GM19239 (cell line): ENCODE measurements at places on chromosomes 6 and 20.
A peak's percentile ranks its signal among the peaks of the same experiment; 100 is the strongest.

- DNase-seq = peak; percentile 6
These were observed 67.1 kb upstream of the ADGRF4 start for GRCh38 chr6:47631269-47631772.

DNA sequence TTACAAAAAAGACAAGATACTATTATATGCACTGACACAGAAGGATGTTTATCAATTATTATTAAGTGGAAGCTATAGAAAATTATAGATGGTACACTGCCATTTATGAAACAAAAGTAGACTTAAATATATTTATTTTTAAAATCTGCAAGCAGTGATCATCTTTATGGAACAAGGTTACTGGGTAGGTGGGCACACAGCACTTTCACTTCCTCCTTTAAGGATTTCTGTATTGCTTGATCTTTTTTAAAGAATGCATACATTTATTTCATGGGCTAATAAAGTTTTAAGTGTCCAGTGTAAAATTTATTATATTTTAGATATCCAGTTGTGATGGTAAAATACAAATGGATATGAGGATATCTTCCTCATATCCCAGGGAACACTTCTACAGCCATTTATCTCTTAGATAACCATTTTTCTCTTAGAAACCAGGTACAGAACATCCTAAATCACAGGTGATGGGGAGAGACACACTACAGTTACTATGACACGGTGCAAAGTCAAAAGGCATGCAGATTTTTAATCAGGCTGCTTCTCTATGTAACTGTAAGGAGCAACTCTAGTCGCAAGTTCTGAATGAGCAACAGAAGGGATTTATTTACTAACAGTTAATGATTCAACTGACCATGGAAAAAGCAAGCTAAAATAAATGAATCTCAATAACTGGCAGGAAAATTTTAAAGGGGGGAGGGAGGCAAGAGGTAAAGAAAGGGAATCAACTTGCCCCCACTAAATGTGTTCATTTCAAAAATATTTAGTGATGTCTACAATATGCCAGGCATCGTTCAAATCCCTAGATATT lies 2.2 kb downstream of the FBXL4 start:
- DNase-seq = no peak

DNA sequence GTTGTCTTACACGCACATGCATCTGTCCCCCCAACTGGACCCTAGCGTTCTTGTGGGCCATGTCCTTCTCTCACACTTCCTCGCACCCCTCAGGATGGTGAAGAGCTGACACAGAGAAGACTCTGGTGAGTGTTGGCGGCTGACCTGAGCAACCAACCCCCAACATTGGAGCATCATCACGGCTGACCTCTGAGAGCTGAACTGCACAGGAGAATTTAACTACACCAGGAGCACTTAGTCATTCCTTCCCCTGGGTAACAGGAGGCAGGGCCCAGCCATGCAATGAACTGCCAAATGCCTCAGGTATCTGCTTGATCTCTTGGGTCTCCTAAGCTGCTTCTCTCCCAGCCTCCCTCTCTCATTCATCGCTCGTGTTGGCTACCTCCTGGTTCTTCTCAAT lies 88.5 kb downstream of the PSMG4 start:
- no peak for DNase-seq

- no peak for DNase-seq
These were observed 1.8 kb downstream of the UQCC2 start for GRCh38 chr6:33709605-33710295.

DNA sequence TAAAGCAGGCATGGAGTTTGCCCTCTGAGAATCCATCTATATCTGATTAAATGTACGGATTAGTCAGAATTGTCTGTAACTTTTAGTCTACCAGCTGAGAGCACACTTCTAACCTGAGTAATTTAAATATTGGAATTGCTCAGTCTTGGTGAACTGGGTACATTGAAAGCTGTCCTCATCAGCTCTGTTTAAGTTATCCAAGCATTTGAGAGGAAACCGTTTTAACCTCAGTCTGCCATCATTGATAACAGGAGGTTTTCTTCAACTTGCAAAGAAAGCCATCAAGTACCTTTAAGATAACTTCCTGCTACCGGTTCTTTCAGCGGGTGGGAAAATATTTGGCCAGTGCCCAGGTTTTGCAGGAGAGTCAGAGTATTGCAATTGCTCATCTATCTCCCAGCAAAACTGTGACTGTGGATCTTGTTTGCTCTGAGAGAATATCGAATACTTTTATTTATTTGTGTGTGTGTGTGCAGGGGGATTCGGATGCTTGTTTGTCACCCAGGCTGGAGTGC lies 31.1 kb upstream of the F13A1 start:
- no peak for DNase-seq

- no peak for DNase-seq
These were observed 131.1 kb upstream of the MYLIP start for GRCh38 chr6:15997586-15998388.

DNA sequence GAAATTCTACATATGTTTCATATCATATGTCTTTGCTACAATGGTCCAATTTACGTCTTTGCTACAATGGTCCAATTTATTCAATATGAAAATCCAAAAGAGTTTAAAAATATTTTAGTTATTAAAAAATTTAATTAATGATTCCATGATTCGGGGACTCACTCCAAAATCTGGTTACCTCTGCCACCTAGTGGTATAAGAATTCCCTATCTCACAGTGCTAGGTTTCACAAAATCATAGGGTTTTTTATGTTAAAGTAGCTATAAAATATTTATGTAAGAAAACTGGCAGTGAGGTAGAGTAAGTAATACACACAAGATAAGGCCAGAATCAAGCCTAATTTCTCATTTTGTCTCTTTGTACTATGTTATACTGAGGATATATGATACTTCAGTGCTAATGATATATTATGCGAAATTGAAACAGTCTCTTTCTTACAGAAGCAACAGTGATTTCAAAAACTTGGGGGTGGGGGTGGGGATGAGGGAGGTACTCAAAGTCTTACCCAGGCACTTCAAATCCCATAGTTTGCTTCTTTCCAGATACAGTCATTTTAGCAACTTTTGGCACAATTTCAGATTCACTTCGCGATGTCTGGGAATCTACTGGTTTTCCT lies 52.3 kb downstream of the HBS1L start:
- DNase-seq = no peak

GRCh38 chr20:49228676-49229075 lies 9.5 kb downstream of the DDX27 start:
- DNase-seq = no peak

- no peak for DNase-seq
These were observed 285.3 kb downstream of the HIVEP2 start for GRCh38 chr6:142659661-142660060.

- no peak for DNase-seq
These were observed 30.6 kb downstream of the MTHFD1L start for GRCh38 chr6:150895928-150896632.

DNA sequence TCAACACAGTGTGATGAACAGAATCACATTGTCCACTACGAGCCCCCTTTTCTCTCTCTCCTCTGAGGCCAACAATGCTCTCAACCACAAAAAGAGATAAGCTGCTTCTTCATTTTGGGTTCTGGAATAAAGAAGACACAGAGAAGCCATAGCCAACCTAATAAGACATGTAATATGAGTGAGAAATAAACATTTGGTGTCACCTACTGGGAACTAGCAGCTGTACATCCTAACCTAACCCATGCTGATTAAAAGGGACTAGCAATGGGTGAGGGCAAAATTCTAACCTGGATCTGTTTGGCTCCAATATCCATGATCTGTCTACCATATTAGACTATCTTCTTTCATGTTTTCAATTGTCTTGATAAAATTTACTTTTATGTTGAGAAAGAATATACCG lies 369.1 kb upstream of the MARCKS start:
- DNase-seq = no peak

DNA sequence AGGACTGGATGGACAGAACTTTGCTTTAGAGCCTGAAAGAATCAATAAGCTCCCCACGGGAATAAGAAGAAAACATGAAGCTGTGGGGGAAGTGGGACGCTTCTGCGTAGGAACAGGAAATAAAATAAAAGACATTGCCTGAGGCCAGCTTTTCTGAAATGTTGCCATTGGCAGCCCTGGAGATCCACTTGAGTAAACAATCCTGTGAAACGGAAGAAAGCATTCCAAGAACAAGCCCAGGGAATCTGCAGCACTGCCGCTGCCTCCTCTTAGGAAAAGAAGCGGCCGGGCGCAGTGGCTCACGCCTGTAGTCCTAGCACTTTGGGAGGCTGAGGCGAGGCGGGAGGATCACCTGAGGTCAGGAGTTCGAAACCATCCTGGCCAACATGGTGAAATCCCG lies 182.3 kb upstream of the RALGAPA2 start:
- no peak for DNase-seq

DNA sequence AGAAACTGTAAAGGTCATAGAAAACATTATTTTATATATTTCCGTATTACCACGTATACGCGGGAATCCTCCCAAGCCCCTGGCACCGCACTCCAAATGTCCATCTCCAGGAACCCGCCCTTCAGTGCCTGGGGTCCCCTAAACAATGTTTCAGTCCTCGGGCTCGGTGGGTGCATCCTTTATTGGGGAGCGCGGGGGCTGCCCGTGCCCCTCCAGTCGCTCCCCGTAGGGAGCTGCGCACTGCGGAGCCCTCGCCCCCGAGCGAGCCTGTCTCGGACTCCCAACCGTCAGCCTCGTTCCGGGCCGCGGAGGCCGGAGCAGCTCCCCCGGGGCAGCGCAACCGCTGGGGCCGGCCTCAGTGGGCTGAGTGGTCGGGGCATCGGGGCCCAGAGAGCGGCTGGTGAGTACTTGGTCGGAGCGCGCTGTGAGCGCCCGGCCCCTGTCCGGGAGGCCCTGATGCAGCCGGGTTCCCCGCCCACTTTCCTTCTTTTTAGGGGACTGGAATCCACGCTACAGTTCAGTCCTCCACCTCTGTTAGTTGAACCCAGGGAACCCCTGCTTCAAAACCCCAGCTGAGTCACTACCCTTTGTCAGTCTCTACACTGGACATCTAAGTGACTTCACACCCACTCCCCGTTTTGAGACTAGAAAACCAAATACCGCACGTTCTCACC lies at the start of gene DNAH8:
TSS of gene DNAH8 (plus strand) at position 296 of the 674 bp plus-strand sequence. CDS start 7,499 bp downstream, outside the sequence.
- no peak for DNase-seq

- no peak for DNase-seq
These were observed 203.0 kb upstream of the PCSK2 start for GRCh38 chr20:17023806-17024205.

DNA sequence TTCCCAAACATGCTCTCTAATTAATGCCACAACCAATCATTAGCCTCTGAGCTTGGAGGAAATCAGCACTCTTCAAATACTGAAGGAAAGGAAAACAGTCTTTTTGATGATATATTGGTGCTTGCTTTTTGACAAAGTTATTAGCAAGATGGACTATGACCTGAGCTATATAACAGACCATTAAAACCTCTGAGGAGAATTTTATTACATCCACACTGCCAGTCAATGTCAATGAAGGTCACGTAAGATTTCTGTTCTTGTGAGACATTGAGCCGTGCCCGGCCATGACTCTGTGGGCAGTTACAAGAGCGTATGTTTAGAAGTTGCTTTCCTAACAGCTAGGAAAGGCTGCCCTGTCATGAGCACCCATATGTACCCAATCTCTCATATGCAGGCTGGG lies 659.0 kb downstream of the UTRN start:
- no peak for DNase-seq

- no peak for DNase-seq
These were observed 5.3 kb downstream of the APMAP start for GRCh38 chr20:24987244-24987643.

GRCh38 chr20:24773751-24774201 lies 175.3 kb upstream of the CST7 start:
- no peak for DNase-seq

DNA sequence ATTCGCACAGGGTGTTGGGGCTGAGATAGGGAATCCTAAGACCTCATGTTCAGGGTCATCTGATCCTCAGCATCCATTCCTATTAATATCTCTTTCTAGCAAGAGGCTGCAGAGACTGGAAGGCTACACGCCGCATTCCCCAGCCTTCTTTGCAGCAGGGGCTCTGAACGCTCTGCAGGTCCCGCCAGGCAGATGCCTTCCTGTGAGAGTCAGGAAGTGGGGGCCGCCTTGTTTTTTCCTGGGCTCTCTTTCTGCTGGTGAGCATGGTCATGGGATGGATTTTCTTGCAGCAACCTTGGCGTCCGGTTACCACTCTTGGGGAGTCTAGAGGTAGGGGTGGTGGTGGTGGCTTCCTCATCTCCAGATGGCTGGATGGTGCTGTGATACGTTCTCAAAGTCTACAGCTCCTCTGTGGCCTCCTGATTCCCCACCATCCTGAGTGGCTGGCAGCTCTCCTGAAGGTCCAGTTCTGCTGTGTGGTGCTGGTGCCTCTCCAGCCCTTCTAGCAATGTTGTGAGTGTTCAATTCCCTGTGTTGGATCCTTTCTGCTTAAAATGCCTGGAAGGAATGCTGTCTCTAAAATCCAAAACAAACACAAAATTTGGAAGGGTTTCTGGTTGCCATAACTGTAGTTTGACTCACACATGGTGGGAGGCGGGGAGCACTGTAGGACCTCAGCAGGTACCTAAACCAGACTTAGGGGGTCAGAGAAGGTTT lies 111.9 kb downstream of the CEBPB start:
- no peak for DNase-seq

DNA sequence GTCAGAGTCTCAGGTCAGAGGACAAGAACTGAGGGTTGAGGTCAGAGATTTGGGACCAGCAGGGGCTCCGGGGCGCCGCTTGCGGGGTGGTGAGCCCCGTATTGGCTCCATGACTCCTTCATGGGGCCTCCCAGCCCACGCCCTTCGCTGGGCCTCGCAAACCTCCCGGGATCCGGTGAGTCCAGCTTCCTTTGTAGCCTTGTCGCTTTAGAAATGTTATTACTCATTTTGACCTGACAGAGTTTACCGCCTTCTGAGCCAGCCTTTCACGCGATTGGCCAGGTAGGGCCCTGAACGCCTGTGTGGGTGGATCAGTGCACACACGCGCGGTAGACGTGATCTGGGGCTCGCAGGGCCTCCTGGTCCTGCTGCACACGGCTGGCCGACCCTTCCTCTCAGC lies 181.1 kb downstream of the ERMARD start:
- DNase-seq = no peak

DNA sequence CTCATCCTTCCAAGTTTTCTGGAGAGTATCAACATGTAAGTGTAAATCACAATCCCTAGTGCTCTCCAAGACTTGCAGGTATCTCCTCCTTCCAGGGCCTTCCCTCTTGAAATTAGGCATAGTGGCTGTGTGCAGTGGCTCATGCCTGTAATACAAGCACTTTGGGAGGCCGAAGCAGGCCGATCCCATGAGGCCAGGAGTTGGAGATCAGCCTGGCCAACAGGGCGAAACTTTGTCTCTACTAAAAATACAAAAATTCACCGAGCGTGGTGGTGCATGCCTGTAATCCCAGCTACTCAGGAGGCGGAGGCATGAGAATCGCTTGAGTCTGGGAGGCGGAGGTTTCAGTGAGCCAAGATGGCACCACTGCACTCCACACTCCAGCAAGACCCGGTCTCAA lies 9.4 kb upstream of the ANGPT4 start:
- DNase-seq = no peak

- DNase-seq = no peak
These were observed 9.0 kb upstream of the CCN6 start for GRCh38 chr6:112044856-112045255.
